Activated naive CD4-positive, alpha-beta T cell treated with anti-CD3 and anti-CD28 coated beads, Interleukin-2, amount 50 U/mL, for 72 hours (primary cell): ENCODE measurements at places on chromosomes 11 and 22.

DNA sequence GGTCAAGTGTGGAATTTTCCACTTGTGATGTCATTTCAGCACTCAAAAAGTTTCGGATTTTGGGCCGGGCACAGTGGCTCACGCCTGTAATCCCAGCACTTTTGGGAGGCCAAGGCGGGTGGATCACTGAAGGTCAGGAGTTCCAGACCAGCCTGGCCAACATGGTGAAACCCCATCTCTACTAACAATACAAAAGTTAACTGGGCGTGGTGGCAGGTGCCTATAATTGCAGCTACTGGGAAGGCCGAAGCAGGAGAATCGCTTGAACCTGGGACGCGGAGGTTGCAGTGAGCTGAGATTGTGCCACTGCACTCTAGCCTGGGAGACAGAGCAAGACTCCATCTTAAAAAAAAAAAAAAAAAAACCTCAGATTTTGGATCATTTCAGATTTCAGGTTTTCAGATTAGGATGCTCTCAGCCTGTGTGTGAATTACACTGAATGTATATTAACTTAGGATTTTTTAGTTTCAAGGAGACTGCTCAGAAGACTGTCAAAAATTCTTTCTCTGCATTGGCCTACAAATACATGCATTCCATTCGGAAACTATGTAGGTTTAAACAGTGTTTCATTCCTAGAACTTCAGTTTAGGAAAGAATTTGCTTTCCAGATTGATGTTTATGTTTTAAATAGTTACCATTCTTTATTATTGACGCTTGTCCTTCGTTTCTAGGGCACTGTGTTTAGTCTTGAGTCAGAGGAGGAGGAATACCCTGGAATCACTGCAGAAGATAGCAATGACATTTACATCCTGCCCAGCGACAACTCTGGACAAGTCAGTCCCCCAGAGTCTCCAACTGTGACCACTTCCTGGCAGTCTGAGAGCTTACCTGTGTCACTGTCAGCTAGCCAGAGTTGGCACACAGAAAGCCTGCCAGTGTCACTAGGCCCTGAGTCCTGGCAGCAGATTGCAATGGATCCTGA lies 48.0 kb downstream of the BID start:
- no peak for DNase-seq

DNA sequence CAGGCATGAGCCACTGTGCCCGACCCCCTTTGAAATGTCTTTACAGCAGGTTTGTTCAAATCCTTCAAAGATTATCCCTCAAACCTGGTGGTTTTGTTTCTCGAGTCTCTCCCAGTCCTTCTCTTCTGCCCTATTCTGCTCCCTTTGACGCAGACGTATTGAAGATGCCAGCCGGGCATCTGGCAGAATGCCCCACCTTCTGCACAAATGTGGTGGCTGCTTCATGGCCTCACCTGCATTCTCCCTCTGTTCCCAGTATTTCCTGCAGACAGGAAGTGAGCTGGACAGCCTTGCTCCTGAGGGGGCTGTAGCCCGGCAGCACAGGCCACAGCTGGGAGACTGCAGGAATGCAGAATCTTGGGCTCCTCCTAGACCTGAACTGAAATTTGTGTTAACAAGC lies 4.8 kb upstream of the NAP1L4 start:
- DNase-seq, result no peak

DNA sequence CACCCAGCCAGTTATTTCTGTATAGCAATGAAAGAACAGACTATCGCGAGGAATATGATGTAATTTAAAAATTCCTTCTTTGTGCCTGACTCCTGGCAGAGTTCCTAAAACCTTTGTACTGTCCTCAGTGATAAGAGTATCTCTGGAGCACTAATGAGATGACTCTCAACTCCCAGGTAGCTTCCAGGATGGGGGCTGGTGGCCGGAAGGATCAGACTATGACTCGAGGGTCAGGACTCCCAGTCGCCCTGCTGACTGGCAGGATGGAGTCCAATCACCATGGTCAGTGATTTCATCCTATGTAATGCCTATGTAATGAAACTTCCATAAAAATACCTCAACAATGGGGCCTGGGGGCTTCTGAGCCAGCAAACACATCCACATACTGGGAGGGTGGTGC lies 135.1 kb downstream of the SHANK2 start:
- no peak for DNase-seq

DNA sequence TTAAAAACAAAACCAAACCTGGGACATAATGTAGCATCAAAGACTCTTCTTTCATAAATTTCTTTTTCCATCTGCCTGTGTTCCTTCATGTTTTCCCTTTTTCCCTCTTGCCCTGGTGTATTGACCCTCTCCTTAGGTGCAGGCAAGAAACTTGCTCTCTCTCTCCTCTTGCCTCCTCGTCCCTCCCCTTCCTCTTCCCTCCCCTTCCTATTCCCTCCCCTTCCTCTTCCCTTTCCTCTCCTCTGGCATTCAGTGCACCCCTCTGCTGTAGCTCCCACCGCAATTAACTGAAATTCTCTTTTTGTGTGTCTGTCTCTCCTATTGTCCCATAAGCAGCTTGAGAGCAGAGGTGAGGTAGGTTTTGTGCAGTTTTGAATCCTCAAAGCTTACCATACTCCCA lies 49.9 kb downstream of the CSF2RB start:
- DNase-seq, result no peak

GRCh38 chr11:68370211-68371111 lies 58.1 kb downstream of the LRP5 start:
- DNase-seq, result no peak

DNA sequence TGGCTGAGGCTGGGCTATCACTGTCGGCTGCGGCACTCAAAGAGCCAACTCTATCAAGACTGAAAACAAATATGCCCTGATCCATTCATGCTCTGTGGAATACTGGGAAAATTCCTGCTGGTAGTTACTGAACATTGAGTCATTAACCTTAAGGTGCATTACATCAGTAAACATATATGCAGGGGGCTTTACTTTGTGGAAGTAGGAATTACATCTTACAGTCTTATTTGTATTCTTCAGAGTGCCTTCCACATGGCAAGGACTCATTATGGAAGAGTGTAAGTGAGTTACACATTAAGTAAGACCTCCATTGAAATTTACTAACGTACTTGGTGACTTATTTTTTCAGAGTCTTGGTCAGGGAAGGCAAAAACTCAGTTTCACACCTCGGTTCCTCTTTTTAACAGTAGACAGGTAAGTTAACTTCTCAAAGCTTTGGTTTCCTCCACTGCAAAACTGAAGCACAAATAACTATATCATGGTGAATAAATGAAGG lies 4.5 kb downstream of the OR5B21 start:
- DNase-seq, result no peak

GRCh38 chr11:65329944-65330403 lies 3.7 kb upstream of the DPF2 start:
- DNase-seq, result no peak
